ACHN (cell line): ENCODE measurements at places on chromosomes 11 and 22.

DNA sequence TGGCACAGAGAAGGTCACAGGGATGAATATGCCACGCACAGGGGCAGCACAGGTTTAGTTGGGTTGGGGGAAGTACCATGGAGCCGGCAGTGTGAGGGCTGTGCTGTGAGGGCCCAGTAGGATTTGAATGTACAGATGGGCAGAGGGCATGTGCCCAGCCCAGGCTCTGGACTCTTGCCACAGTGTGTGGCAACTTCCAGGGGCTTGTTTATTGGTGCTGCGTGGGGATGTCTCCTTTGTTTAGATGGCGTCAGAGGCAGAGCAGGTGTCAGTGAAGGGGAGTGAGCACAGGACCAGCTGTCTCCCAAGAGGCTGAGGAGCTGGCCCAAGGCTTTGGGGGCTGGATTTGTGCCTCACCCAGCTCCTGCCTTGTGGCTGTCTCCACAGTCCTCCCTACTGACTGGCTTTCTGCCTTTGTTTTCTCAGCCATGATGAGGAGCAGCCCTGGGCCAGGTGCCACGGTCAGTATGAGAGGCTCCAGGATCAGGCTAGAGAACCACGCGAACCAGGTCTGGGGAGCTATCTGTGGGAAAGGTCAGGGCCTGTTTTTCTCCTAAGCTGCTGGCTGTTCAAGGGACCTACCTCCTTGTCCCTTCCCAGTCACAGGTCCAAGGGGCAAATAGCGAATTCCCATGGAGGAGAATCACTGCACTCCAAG lies 21.9 kb downstream of the SUN2 start:
- no peak for DNase-seq

DNA sequence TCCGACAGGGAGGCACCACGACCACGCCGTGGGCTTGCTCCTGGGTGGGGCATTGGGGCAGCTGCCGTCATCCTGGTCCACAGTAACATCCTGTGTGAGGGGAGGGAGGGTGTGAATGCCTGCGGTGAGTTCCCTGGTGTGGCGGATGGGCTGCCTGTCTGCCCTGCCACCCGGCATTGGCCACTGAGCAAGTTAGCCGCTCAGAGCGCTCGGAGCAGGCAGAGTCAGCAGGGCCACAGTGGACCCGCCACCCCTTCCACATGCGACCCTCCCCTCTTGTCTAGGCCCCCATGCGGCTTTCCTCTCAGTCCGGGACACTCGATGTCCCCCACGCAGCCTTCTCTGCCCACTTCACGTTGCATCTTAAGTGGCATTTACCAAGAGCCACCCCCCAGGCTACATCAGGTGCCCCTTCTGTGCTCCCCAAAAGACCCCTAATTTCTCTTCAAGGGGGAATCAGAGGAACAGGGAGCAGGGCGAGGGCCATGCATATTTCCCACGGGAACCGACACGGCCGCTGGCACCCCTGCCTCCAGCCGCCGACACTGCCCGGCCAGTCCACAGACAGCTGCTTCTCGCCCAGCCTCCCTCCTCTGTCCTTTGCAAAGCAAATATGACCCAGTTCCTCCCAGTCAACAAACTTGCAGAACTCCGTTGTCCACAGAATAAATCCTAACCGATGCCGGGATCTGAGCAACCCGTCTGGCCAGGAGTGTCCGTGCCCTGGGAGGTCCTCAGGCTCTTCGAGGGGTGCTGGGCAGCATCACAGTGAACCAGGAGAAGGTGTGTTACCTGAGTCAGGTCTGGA lies 1482.1 kb downstream of the TBC1D22A start:
- no peak for DNase-seq

- peak; percentile 77 for DNase-seq
Observed at GRCh38 chr11:123505546-123506299, 75.7 kb downstream of the GRAMD1B start.

- DNase-seq = peak; percentile 50
Observed at GRCh38 chr11:124415356-124415923, 9.2 kb downstream of the OR8B4 start.

DNA sequence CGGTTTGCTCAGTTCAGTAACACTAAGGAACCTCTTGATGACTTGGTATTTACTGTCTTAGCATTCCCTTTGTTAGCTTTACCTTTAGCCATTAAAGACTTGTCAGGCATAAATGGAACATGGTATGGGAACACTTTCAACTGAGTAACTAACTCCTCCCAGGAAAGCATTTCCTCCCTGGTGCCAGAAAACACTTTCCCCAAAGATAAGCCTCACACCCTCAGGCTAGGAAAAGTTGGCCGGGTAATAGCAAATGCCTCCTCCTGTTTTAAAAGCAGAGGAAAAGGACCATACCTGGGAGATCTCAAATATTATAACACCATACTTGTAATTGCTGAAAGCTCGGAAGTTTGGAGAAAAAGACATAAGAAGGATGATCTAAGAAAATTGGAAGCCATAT lies 12.0 kb downstream of the KCNJ11 start:
- DNase-seq = no peak

DNA sequence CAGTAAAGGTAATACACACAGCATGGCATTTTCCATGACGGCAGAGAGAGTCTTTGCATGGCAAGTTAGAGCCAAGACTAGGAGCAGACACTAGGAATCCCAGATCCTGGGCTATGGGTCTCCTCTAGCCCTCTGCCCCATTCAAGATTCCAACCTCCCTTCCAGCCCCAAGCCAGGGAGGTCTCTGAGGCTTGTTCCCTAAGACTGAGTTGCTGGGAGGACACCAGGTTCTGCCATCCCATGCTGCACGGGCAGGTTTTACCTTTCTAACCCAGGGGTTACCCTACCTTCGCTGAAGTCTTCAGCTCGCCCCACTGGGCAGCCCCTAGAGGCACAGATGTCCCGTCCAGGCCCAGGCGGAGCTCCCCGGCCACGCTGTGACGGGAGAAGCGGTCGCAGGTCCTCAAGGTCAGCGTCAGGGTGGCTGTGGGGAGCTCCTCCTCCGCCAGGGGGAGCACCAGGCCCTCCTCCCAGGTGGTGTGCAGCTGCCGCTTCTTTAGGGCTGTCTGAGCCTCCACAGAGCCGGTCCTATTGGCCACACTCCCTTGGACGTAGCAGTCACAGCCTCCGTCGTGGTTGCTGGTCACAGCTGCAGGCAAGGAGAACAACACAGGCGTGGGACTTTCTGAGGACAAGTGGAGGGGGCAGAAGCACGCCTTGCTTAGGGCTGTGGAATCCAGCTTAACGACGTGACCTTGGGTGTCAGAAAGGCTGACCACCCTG lies 33.8 kb downstream of the SYT13 start:
- peak; percentile 37 for DNase-seq

GRCh38 chr11:101705972-101706371 lies 122.2 kb upstream of the TRPC6 start:
- no peak for DNase-seq

DNA sequence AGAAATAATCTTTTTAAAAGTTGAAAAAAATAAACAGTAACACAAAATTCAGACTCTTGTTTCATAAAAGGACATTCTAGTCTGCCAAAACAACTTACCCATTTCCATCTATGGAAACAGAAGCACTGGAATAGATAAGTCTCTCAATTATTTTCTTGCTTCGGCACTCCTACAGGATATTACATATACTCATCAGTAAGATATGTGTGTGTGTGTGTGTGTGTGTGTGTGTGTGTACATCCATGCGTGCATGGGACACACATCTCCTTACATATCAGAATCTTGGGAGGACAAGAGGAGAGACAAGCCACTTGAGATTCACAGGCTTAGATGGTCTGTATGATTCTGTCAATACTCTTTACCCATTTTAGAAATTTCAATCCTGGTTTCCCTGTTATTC lies 144.6 kb downstream of the ATG16L2 start:
- DNase-seq = no peak

DNA sequence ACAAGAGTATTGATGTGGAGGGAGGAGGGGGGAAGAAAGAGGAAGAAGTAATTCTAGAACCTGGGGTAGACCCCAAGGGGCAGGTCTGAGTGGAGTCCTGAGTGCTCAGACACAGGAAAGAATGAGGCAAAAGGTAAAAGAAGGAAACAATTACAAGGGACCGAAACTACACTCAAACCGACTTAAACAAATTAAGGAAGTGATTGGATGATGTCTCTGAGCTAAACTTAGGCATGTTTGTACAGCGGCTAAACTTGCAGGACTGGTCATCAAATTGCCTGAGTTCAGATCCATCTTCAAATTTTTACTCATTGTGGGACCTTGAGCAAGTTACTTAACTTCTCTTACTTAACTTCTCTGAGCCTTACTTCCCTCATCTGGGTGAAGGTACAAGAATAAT lies 86.3 kb upstream of the LRRC55 start:
- no peak for DNase-seq

GRCh38 chr22:22920104-22920654 lies 32.6 kb downstream of the IGLL5 start:
- DNase-seq = no peak

- DNase-seq = no peak
Observed at GRCh38 chr22:17777005-17777716, 2.9 kb upstream of the BID start.

GRCh38 chr11:81237139-81237538 lies 1496.5 kb downstream of the FAM181B start:
- DNase-seq = peak; percentile 61

DNA sequence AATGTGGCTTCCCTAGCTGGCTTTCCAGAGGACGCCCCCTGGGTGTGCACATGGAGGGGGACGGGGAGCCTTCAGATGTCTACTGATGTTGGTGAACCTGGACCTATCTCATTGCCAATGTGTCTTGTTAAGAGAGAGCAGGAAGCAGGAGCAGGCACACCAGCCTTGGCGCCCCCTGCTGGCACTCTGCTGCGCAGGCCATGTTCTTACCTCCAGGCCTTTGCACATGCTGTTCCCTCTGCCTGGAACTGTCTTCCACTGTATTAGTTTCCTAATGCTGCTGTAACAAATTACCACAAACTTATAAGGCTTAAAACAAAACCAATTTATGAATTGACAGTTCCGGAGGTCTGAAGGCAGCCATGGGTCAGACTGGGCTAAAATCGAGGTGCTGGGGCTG lies 23.6 kb upstream of the MN1 start:
- DNase-seq = no peak

GRCh38 chr11:75663808-75664207 lies 5.0 kb downstream of the MAP6 start:
- DNase-seq = no peak

DNA sequence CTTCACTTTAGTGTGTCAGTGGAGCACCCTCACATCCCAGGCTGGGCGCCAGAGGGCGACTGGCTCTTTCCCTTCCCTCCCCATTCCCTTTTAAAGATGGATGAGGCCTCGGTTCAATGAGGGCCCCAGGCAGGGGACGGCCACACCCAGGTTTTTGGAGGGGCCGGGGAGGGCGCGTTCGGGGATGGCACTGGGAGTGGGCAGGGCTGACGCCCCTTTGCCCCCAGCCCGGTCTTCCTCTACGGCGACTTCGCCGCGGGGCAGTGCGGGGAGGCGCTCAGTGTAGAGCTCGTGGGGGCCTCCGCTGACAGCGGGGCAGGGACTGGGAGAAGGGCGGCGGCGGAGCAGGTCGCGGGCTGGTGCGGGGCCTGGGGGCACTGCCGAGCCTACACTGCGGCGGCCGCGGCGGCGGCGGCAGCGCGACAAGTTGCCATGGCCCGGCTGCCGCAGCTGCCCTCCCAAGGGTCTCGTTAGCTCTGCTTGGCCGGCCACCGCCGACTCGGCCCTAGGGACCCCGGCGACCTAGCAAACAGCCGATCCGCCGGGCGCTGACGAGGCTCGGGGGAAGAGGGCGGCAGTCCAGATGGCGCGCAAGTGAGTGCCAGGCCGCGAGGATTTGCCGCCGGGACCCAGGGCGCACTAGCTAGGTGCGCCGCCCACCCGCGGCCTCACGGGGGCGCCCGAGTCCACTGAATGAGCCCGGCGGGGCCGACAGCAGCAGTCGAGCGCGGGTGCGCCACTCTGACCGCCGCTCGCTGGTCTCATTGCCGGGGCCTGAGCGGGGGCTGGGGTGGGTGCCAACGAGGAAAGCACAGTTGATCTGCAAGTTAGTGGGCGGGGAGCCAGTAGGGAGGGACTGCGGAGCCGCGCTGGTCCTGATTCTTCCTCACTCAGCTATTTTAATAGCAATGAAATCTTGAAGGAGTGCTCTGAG lies 92.7 kb downstream of the RRM1 start:
- DNase-seq = peak; percentile 65
